ENCODE measurements at places on chromosomes 2 and 18.

- no peak for DNase-seq
Observed at GRCh38 chr2:12099374-12099773, 352.9 kb downstream of the LPIN1 start.

- DNase-seq, result peak; percentile 49
Observed at GRCh38 chr2:160940271-160940670, 220.0 kb upstream of the TANK start.

DNA sequence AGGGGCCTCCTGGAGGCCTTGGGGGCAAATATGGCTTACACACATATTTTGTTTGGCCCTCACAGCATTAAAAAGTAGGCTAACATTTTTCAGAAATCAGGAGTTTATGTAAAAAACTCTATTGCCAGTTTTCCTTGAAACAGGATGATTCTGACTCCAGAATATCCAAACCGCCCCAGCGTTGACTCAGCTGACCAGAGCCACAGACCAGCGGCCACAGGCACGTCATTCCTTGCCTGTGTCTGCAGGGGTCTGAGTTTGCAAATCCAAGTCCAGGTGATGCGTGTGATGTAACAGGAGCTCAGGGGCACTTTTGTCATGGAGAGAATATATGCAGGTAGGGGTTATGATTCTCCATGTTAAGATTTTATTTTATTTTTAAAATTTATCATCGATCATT is 79.4 kb upstream of the ALKAL2 start:
- DNase-seq, result no peak

GRCh38 chr2:234025466-234025865 is 25.0 kb upstream of the SPP2 start:
- DNase-seq, result no peak

- no peak for DNase-seq
Observed at GRCh38 chr2:222239945-222240675, 58.7 kb downstream of the PAX3 start.

- no peak for DNase-seq
Observed at GRCh38 chr2:240702640-240703011, 11.0 kb downstream of the AQP12A start.

- no peak for DNase-seq
Observed at GRCh38 chr18:60196836-60197606, 175.6 kb downstream of the MC4R start.

GRCh38 chr2:86050301-86050700 is 55.4 kb downstream of the POLR1A start:
- DNase-seq, result no peak

- DNase-seq, result no peak
Observed at GRCh38 chr2:222795450-222796357, 65.1 kb upstream of the ACSL3 start.

DNA sequence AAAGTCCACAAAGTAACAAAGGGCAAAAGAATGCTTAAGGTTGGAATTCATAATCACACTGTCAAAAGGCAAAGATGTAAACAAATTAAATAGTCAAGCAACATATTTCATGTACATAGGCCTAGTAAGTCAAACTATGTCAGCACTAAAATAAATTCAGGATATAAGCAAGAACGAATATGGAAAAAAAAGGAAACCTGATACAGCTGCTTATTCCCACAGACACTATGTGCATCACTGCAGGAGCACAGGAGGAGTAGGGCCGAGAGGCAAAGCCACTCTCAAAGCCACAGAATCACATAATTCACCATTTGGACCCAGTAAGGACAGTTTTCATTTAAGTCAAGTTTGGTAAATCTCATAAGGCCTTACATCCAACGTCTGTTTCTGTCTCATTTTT is 116.6 kb downstream of the SATB2 start:
- no peak for DNase-seq

DNA sequence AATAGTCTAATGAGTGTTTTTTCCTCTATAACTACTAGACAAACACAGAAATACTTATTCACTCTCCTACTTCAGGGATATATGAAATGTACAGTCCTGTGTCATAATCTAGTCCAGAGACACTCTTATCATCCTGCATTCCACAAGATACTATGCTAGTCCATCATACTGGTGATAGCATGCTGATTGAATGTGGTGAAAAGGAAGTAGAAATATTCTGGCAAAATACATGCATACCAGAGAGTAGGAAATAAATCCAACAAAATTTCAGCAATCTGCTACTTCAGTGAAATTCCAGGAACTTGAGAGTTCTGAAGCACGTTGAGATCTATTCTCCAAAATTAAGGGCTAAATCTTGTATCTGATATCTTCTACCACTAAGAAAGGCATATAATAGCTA is 353.9 kb downstream of the PID1 start:
- DNase-seq, result peak; percentile 70

- no peak for DNase-seq
Observed at GRCh38 chr2:223494496-223494895, 107.7 kb downstream of the SCG2 start.

DNA sequence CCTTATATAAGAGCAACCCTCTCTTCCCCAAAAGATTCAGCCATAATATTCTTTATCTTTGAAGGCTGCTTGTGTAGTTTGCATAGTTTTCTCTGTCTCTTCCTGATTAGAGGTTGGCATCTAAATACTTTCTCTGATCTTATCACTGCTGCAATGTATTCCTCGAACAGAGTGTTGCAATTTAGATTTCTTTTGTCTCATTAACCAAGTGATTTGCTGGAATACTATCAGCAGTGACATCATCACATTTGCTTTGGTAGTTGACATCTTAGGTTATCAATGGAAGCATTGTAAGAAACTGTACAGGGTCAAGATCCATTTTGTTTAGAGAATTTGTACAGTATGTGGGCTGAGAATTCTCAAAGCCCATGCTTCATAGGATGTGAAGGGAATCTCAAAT is 72.0 kb upstream of the NEUROD1 start:
- peak; percentile 24 for DNase-seq

- DNase-seq, result peak; percentile 65
Observed at GRCh38 chr18:56696966-56697365, 45.8 kb downstream of the WDR7 start.

- no peak for DNase-seq
Observed at GRCh38 chr2:5985536-5986385, 293.6 kb downstream of the SOX11 start.

GRCh38 chr2:76193089-76193488 is 482.4 kb upstream of the GCFC2 start:
- DNase-seq, result no peak

GRCh38 chr2:44929735-44930273 is 11.7 kb upstream of the SIX3 start:
- DNase-seq, result no peak

DNA sequence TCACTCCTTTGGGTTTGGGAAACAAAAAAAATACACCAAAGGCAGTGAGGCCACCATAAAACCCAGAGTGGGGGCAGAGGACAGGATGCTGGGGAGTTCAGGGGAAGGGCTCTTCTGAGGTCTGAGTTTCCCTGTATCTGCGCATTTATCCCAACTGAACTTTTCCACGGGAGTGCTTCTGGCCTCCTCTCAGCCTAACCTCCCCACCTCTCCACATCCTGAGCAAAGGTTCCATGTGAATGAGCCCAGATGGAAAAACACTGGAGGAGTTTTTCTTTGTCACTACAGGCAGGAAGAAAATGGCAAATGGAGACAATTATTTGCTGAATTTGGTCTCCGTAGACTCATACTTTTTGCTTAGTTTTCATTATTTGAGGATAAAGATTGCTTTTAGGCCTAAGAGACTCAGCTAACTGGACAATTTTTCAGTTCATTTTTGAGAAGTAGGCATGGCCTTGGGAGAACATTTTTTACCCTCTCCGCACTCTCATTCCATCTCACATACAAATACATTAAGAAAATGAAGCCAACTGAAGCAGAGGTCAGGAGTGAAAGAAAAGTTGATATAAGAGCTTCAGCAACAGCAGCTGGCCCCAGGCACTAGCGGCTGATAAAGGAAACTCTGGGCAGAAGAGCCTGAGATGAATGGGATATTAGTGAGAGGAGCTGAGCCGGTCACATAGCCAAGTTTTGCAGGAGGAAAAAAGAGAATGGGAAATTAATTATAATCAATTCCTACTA is 82.6 kb upstream of the CYP1B1 start:
- DNase-seq, result peak; percentile 59

GRCh38 chr2:232955856-232956255 is 57.2 kb downstream of the NGEF start:
- DNase-seq, result no peak

GRCh38 chr2:240438810-240439697 is 3.6 kb downstream of the GPC1 start:
- DNase-seq, result no peak

- no peak for DNase-seq
Observed at GRCh38 chr2:104888489-104889258, 34.8 kb downstream of the POU3F3 start.

GRCh38 chr18:79947054-79947755 is 4.2 kb downstream of the SLC66A2 start:
- no peak for DNase-seq

GRCh38 chr2:207771421-207771820 is 1.7 kb upstream of the FZD5 start:
- no peak for DNase-seq

- DNase-seq, result no peak
Observed at GRCh38 chr2:129369437-129369836, 610.0 kb upstream of the RAB6C start.

All from iris pigment epithelial cell (primary cell).